Diencephalon (tissue), 1 donor: ENCODE measurements at places on chromosomes 6 and 20. TPM values are rescaled to one million over a fixed set of nuclear protein-coding genes. Genes with fewer than 3 reads are reported as not detected.

The LRRN4 gene
- 0.23 TPM for total RNA-seq

The CAPN11 gene
- not detected for total RNA-seq

The RNGTT gene
- 69.2 TPM for total RNA-seq

The CST2 gene
- not detected for total RNA-seq

The ALDH8A1 gene
- 3.7 TPM for total RNA-seq

The TSBP1 gene
- not detected for total RNA-seq

The FHL5 gene
- 0.92 TPM for total RNA-seq

The PRR18 gene
- total RNA-seq = 2.5 TPM

The WFDC11 gene
- total RNA-seq = not detected

The LCA5 gene
- total RNA-seq = 20.5 TPM

The OR2J3 gene
- total RNA-seq = not detected

The ZNF391 gene
- total RNA-seq = 6.2 TPM

The RAET1G gene
- total RNA-seq = not detected

The CFB gene
- 3.2 TPM for total RNA-seq

The ULBP1 gene
- 0.23 TPM for total RNA-seq

The GABRR1 gene
- 0.46 TPM for total RNA-seq

The GPLD1 gene
- total RNA-seq = 21.2 TPM

The CD93 gene
- 13.6 TPM for total RNA-seq

The MAFB gene
- total RNA-seq = 4.2 TPM

The FAM209B gene
- not detected for total RNA-seq

The BPI gene
- 0.46 TPM for total RNA-seq

The GUCA1A gene
- total RNA-seq = 4.8 TPM

The PLAGL1 gene
- total RNA-seq = 7.2 TPM

The C6orf141 gene
- 1.6 TPM for total RNA-seq

The SSTR4 gene
- total RNA-seq = 2.1 TPM

The ZFAND3 gene
- total RNA-seq = 34.4 TPM

The METTL24 gene
- 2.8 TPM for total RNA-seq

The ZNF341 gene
- 2.3 TPM for total RNA-seq

The CST4 gene
- not detected for total RNA-seq

The TNFRSF6B gene
- 1.6 TPM for total RNA-seq

The LTA gene
- total RNA-seq = not detected
